IMR-90 (cell line): ENCODE measurements at places on chromosomes 7 and 10.

- peaks cover 7% of the 10 kb centered on the region for H3K4me1 ChIP-seq
- H3K36me3 ChIP-seq, result no peaks in the 10 kb centered on the region
- DNase-seq, result no peak
- no peak overlapping the region for H3K4me3 ChIP-seq
- no peak overlapping the region for H3K27ac ChIP-seq
Measured at GRCh38 chr10:11797847-11798633, 25.1 kb upstream of the PROSER2 start.

DNA sequence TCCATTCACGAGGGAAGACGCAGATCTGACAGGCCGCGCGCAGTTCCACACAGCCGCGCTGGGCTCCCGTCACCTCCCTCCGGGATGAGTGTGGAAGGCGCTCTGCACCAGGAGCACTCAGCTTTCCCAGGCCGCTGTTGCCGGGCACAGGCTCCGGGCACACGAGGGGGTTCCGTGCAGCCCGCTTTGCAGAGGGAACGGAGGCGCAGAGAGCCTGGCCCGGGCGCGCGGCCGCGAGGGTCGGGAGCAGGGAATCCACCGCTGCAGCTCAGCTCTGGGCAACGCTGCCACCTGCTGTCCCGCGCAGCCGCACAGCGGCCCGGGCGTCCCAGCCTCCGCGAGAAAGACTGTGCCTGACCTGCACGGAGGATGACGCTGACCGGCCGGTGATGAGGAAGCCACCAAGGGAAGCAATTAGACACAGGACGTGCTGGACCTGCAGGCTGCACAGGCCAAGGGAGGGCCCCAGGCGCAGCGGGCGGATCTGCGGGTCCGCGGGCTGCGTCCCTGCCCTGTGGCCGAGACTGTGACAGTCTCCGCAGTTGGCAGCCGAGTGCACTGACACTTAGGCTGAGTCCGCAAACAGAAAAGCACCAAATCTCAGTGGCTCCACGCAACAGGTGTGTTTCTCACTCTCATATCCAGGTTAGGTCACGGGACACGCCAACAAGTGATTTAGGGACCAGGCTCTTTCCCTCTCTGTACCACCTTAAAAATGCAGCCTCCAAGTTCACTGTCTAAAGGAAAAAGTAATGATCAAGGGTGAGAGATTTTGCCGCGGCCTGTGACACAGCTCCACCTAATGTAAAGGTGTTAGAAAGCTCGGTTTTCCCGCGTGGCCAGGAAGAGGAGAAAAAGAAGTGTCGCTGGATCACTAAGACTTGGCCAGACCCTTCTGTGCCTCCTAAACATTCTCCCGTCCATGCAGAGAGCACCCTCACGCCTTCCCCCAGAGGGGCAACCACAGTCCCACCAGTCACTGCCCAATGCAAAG is 94.5 kb downstream of the SEC61G start:
- H3K27ac ChIP-seq, result no peak overlapping the region
- H3K36me3 ChIP-seq, result no peaks in the 10 kb centered on the region

DNA sequence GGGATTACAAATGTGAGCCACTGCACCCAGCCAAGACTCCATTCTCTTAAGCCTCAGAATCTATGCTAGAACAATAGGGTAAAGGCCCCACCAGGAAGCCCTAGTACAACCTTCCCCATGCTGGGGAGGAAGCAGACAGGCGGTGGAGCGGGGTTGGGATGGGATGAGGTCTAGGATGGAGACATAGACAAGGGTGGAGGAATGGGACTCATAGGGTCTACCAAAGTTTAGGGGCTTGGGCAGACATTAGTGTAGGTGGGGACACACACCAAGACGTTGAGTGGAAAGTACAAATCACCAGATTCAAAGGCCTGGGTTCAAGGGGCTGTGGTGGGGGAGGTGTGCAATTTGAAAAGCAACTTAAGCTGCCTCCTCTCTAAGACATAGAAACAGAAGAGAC is 19.3 kb downstream of the PRSS2 start:
- H3K36me3 ChIP-seq, result no peaks in the 10 kb centered on the region
- DNase-seq, result no peak
- peaks cover 18% of the 10 kb centered on the region for H3K27me3 ChIP-seq
- H3K27ac ChIP-seq, result no peak overlapping the region

DNA sequence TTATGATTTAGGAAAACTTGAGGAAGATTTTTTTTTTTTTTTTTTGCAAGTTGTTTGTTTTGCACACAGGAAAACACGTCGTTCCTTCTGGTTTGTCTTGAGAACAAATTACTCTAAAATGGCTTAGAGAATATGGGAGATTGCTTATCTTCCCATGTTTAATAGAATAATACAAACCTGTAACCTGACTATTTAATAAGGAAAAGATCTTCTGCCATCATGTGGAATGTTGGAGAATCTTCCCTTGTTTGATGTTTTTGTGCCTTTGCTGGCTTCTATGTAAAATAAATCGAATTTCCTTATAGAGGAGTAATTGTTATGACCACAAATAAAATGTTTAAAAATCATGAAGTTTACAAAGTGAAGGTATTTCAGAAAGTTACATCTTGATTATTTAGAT is 818.8 kb downstream of the GATA3 start:
- H3K27ac ChIP-seq, result no peak overlapping the region
- H3K27me3 ChIP-seq, result no peaks in the 10 kb centered on the region
- H3K36me3 ChIP-seq, result no peaks in the 10 kb centered on the region
